Stimulated activated naive CD8-positive, alpha-beta T cell treated with anti-CD3 and anti-CD28 coated beads, Interleukin-15, Interleukin-2, amounts not matched to agents 100 U/mL and 50 U/mL, for 24 hours (primary cell): ENCODE measurements at places on chromosomes 4 and X.

GRCh38 chrX:123685232-123685631, 47.6 kb downstream of the THOC2 start:
- DNase-seq = no peak

DNA sequence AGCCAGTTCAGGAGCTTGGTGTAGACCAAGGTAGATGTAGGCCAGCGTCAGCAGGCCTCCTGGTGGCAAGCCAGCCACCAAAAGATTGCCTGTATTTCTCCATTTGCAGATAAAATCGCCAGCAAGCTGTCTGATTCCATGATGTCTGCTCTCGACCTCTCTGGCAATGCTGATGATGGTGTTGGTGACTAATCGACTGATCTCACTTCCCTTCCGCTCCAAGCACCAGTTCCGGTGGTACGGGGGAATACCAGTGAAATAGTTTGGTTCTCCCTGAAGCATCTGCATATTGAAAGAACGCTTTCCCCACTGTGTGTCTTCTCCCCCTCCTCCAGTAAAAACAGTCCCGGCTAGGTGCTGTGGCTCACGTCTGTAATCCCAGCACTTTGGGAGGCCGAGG, 30.4 kb downstream of the GNL3L start:
- no peak for DNase-seq

- no peak for DNase-seq
Observed at GRCh38 chrX:47843363-47843762, 6.7 kb downstream of the ZNF81 start.

GRCh38 chrX:18973527-18974192, 10.3 kb downstream of the PHKA2 start:
- DNase-seq = no peak

- DNase-seq = no peak
Observed at GRCh38 chr4:88674979-88675378, 22.6 kb downstream of the NAP1L5 start.

- no peak for DNase-seq
Observed at GRCh38 chr4:140952717-140953116, 180.6 kb downstream of the RNF150 start.

- no peak for DNase-seq
Observed at GRCh38 chrX:10397349-10397748, 223.0 kb downstream of the MID1 start.

- no peak for DNase-seq
Observed at GRCh38 chr4:79467246-79467932, 59.4 kb upstream of the GK2 start.

DNA sequence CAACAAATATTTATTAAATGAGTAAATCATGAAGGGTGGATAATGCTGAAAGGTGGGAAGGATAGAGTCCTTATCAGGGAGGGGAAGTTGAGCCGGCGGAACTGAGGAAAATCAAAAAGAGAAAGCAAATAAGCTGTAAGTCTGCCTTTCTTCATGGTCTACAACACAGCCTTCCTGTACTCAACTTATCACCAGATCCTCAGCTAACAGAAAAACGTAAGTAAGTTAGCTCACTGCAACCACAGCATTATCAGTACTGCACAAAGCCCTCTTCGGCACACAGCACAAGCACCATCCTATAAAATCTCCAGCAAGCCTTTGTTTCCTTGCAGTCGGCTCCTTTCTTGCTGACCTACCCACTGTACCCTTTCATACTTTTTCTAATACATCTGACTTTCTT, 70.3 kb downstream of the CRMP1 start:
- no peak for DNase-seq

DNA sequence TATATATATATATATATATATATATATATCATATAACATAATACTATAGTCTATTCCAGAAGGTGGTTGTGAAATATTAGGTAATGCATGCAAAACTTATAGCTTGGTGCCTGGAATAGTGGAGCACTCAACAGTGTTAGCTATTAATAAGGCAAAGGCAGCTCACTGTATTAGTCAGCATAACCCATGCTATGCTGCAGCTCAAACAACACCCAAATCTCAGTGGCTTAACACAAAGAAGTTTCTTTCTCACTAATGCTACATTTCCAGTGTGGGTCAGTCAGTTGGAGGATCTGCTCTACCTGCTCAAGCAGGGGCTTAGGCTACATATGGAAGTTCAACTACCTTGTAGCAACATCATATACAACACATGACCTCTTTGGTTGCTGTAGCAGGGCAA, 5.2 kb upstream of the RPGR start:
- no peak for DNase-seq

DNA sequence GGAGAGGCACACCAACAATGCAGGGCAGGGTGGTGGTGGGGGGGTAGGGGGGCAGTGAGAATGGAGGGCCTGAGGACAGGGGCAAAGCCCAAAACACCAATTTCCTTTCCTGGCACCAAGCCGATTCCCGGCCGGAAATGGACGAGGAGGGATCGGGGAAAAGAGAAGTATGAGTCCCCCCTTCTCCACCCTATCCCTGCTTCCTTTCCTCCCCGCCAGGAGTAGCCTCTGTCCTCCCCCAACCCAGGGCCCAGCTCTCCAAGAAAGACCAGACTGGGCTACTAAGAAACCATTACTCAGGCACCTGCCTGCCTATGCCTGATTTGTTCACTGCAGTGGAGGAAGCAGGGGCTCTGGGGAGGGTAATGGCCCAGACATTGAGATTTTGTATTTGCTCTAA, 402 bp downstream of the CCDC120 start:
- no peak for DNase-seq

GRCh38 chr4:85477534-85477933, 2.6 kb downstream of the ARHGAP24 start:
- no peak for DNase-seq

- no peak for DNase-seq
Observed at GRCh38 chr4:169225812-169226211, 44.9 kb downstream of the SH3RF1 start.

GRCh38 chr4:129098531-129099001, 2.6 kb downstream of the C4orf33 start:
- no peak for DNase-seq

- no peak for DNase-seq
Observed at GRCh38 chr4:131258361-131258760, 1890.7 kb upstream of the PCDH10 start.

GRCh38 chr4:110678517-110679227, 55.8 kb upstream of the PITX2 start:
- DNase-seq = no peak

DNA sequence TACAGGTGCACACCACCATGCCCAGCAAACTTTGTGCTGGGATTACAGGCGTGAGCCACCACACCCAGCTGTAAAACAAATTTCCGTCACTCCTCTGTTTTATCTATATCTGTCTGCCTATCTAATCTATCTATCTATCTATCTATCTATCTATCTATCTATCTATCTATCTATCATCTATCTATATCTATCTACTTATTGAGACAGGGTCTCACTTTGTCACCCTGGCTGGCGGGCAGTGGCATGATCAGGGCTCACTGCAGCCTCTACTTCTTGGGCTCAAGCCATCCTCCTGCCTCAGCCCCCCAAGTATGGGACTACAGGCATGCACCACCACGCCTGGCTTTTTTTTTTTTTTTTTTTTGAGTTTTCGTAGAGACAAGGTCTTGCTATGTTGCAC, 20.6 kb downstream of the AKAP14 start:
- DNase-seq = no peak

GRCh38 chr4:3688018-3688998, 77.9 kb upstream of the ADRA2C start:
- DNase-seq = no peak

DNA sequence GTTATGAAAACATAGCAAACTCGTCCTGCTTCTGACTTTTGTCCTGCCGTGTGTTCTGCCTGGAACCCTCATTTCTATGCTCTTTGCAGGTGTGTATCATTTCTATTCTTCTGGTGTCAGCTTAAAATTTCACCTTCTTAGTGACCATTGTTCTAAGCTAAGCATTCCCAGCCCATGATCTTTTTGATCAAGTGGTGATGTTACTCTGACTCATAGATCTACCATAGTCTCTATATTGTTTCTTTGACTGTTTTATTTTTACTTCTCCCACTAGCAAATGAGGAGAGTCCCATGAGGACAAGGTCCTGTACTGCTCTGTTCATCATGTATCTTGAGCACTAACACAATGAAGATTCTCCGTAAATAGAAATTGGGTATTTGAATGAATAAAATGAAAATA, 14.1 kb upstream of the CXCL6 start:
- DNase-seq = no peak

GRCh38 chrX:129640737-129641136, 14.0 kb downstream of the APLN start:
- no peak for DNase-seq

DNA sequence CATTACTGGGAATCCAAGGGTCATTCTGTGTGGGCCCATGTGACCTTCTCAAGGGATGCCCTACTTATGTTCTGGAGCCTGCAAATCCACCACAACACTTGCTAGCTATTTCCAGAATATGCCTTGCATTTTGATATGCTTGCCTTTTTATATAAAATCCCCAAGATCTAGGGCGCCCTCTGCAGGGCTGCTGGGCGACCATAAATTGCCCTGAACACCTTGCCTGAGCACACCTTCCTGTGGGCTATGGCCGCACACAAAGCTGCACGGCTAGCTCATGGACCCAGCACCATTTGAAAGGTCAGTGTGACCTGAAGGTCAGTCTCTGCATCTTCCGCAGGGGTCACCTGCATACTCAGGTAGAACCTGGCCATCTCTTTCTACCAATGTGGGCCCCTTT, 311.7 kb downstream of the NLGN4X start:
- no peak for DNase-seq

- DNase-seq = no peak
Observed at GRCh38 chr4:946517-947471, 14.5 kb downstream of the TMEM175 start.

DNA sequence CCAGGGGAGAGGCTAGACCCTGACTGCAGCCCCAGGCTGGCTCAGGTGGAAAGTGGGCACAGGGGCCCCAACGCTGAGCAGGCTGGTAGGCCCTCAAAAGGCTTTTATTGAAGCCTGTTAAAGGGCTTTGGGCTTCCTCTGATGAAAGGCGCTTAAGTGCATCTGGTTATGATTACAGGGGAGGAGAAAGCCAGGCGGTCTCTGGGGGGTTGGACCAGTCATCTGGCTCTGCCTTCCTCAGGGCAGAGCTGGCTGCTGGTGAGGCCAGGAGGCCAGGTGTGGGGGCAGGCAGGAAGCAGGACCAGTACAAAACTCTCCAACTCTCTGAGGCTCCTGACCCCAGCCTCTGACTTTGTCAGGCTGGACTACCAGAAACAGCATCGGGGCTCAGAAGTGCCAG, 68.8 kb upstream of the BCOR start:
- no peak for DNase-seq

GRCh38 chrX:79154596-79155359, 10.3 kb downstream of the GPR174 start:
- no peak for DNase-seq

- DNase-seq = no peak
Observed at GRCh38 chr4:41792166-41792565, 43.6 kb upstream of the PHOX2B start.

DNA sequence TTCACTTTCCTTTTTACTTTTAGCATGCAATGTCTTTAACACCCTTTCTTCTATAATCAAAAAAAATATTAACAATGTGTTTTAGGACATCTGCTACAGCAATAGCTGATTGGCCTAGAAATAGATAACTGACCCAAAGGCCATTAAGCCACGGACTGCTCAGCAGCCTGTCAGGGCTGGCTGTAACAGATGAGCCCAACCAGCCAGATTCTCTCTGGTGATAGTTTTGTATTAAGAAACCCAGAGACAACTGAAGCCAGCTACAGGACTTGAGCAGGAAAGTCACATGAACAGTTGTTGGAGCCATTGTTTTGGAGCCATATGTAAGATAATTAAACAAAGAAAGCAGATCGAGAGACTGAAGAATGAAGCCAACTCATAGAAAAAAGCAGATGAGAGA, 80.3 kb downstream of the DDIT4L start:
- DNase-seq = no peak

- DNase-seq = no peak
Observed at GRCh38 chr4:156499684-156500083, 471.9 kb downstream of the PDGFC start.

DNA sequence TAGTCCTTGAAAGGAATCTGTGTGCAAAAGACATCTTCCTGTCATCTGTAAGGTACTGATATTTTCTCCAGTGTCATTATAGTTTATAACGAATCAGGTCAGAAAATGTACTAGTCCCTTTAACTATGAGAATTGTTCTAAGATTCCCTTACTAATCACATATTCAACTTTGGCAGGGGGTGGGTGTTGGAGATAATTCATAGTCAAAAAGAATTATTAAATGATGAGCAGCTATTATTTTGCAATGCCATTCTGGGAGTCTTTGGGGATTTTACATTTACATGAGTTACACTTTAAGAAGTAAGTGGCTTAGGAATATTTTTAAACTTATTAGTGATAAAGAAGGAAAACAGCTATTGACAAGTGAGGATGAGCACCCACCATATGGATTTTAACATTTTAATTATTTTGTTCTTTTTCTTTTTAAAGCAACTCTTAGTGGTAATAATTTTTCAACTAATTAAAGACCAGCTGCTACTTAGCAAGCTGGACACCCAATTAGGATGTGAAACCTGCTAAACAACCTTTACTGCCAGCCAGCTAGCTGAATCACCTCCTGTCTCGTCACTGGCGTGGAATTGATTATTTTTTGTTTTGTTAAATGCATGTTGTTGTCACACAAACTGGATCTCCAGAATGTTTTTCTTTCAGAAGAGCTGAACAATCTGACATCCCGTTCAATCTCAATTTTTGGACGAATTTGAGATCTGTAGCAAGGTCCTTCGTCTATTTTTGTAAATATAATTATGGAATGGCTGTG, 219.2 kb downstream of the ARAP2 start:
- no peak for DNase-seq

DNA sequence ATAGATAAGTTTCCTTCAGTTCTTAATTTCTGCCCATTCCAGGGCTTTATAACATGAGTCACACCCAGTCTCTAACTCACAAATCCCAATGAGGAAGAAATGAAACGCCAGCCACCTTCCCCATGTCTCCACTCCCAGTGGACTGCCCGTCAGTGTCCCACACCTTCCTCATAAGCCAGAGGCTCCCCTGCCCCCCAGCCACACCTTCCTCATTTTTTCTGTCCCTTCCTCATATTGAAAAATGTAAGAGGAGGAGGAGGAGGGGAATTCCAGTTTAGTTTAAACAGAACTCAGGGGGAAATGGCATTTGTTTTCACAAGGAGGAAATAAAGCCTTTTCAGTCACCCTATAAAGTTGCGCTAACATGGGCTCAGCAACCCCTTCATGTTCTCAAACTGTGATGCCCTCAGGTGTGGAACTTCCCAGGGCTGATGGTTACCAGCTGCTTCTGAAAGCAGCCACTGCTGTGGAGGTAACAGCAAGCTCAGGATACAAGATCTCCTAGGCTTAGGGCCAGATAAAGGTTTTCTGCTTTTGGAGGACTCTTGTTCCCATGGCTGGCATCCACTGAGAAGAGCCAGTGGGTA, 97.8 kb downstream of the PARM1 start:
- no peak for DNase-seq

DNA sequence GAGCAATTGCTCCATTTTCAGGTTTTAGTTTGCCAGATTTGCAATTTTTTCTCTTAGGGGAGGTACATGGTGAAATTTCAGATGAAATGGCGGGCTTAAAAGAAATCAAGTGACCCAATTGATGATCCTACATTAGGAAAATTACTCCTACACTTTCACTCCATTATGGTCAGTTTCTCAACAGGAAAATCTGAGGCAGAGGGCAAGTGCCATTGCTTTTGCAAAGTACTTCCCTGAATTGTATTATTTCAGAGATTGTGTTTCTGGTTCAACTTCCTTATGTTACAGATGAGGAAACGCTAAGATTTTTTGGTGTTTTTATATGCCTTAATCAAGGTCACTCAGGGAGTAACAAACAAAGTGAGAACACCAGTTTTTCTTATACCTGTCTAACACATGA, 302.2 kb downstream of the ARAP2 start:
- DNase-seq = no peak

- no peak for DNase-seq
Observed at GRCh38 chr4:169202145-169202699, 68.5 kb downstream of the SH3RF1 start.
